Activated gamma-delta T cell treated with anti-CD3 and anti-CD28 coated beads, Interleukin-2, amount 50 U/mL, for 16 hours (primary cell): ENCODE measurements at places on chromosomes 7 and 10.

DNA sequence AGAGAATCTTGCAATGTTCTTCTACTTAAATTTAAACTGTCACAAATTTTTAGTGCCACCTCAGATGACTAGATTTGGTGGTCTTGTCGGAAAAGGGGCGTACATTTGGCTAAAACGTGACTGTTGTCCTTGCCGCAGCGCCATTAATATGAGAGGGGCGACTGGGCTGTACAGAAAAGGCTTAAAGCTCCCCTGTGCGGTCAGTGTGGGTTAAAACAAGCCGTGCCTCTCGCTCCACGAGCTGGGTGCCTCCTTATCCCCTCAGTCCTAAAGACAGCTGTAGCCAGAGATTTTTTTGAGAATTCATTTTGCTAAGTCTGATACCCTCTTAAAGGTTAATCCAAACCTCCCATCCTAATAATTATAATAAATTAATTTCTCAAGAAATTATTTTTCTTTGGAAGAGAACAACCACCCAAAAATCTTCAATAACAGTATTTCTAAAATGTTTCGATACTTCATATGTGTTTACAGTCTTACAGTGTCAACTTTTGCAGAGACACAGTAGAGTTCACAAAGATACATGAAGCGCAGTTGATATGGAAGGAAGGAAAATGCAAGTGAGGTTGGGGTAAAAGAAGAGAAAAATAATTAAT lies 68.6 kb downstream of the C7orf25 start:
- DNase-seq = no peak

DNA sequence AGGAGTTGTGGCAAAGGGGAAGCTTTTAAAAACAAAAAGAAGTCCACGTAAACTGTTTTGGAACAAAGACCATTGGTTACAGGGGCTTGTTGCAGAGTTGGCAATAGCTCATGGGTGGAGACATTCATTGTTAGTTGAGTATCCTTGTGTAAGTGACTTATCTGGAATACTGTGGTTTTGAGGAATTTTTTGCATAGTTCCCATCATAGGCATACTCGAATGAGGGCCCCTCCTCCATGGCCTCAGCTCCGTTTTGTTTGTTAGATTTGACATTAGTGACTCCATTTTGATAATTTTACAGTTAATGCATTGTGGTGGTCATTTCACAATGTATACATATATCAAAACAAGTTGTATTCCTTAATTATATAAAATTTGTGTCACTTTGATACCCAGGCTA lies 12.8 kb upstream of the SMKR1 start:
- no peak for DNase-seq

- no peak for DNase-seq
Observed at GRCh38 chr7:16471933-16472332, 6.4 kb upstream of the SOSTDC1 start.

DNA sequence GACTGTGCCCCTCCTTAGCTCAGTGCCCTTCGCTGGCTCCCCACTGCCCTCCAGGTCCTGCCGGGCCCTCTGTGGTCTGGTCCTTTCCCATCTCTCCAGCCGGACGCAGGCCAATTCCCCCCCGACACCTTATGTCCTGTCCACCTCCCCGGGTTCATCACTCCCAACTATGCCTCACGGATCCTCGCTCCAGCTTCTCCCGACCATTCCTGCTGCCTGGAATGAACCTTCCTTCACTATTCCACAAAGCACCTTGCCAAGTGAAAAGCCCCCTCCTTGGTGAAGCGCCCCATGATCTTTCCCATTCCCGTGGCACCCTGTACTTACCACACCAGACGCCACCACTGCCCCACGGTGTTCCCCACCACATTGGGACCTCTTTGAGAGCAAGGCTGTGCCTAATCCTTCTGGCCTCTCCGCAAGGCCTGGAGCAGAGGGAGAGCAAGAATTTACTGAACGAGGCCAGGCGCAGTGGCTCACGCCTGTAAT lies 47.2 kb downstream of the TMEM270 start:
- no peak for DNase-seq

DNA sequence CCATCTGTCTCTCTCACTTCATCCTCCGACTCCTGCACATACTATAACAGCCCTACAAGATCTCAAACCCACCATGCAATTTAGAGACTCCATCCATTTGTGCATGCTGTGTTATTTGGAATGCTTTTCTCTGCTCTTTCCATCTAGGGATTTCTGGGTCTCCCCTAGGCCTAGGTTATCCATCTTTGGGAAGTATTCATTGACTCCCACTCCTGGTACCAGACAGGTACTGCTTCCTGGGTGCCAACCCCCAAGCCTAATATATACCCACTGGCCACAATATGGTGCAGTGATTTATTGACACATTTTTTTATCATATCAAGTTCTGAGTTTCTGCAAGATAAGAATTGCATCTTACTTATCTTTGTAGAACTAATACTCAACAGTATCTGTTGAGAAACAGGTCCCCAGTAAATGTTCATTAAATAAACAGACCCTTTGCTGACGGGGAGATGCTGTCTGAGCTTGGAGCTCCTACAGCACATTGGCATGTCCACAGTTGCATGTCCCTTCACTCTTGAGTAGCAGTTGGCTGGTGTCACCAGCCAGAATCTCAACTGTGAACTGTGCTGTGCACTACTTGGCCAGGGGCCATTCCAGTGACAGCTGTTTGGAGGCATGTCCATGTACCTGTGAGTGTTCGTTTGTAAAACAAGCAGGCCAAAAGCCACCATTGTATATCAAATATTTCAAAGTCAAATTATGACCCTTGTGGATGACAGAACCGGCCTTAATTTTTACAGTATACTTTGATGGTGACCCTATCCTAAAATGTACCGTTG lies 223.3 kb upstream of the NFE2L3 start:
- no peak for DNase-seq

GRCh38 chr7:60017-60675 lies 132.2 kb upstream of the FAM20C start:
- DNase-seq = no peak

DNA sequence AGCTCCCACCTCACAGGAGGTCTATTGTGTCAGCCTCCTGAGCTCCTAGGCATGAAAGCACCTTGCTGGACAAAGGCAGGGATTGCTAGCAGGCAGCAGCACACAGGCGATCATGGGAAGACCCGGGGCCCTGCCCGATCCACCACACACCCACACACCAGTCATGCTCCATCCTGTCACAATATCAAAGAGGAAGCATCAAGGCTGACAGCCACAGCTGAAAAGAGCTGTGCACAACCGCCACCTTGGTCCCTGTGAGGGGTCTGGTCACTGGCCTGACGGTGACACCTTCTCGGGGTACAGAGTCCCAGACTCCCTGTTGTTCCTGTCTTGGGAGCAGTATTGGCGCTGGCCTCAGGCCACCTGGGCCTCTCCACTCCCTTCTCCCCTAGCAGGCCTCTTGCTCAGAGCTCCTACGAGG lies 89.7 kb upstream of the RET start:
- no peak for DNase-seq
